SW 1271 (cell line): ENCODE measurements at places on chromosomes 4 and X.

- DNase-seq: no peak
These were observed 179.1 kb upstream of the ANXA3 start for GRCh38 chr4:78372355-78372988.

GRCh38 chr4:22241415-22241814, 274.5 kb downstream of the ADGRA3 start:
- DNase-seq: no peak

GRCh38 chr4:96295143-96295741, 455.3 kb downstream of the PDHA2 start:
- no peak for DNase-seq

DNA sequence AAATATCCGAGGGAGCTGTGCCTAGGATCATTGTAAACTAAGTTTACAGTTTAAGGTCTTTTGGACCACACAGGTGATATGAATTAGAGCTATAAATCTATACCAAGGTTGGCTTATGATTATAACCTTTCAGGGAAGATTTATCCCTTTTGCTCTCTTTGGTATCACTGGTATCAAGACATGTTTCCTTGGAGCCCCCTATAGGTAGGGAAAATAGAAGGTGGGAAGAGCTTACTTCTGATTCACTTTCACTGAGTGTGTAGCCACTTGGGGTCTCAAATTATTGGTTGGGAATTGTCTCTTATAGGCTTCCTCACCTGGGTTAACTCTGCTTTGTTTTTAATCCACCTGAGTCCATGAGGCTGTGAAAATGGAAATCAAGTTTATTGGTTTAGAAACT, 262.1 kb upstream of the NR3C2 start:
- no peak for DNase-seq
